ENCODE measurements at places on chromosomes 2 and 18.

DNA sequence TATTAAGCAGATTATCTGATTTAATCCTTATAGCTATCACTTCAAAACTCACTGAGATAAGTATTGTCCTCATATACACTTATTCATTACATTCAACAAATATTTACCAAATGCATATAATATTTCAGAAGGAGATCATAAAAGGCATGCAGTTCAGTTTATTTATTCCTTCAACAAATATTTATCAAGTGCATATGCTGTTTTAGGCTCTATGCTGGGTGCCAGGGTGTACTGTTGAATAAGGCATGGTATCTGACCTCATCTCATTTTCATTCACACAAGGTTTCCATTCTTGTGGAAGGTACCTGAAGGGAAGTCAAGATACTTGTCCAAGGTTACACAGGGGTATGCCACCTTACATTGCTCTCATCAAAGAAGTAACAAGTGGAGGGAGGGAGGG lies 213.0 kb downstream of the INSIG2 start:
- no peak for DNase-seq

- DNase-seq = no peak
Observed at GRCh38 chr2:42057159-42057901, 9.5 kb downstream of the PKDCC start.

DNA sequence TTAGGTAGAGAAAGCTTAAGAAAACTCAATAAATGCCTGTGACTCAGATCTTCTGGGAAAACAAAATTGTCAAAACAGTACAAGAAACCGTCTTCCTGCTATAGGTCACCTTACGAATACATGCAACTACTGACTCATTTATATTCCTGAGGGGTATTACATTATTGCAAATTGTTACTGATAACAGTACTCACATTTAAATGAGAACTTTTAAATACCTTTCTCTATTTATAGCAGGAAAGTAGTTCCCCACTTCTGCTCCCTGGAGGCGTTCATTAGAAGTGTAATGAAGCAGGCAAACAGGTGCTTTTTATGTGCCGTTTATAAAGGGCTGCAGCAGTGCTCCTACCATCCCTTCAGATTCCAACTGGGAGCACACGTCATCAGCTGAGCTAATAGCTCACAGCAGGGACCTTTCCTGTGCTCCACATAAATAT lies 65.1 kb upstream of the RPRM start:
- DNase-seq = no peak

DNA sequence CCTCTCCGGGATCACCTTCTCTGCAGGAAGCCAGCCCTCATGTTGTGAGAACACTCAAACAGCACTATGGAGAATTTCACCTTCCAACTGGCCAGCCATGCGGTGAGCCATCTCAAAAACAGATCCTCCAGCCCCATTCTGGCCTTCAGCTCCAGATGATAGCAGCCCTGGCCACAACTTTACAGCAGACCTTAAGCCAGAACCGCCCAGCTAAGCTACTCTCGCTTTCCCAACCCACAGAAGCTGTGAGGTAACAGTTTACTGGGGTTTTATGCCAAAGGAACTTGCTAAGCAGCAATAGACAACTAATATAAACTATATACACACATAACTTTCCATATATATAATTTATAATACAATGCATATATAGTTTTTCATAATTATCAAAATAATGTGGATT lies 11.6 kb upstream of the PTPN4 start:
- no peak for DNase-seq

All from fibroblast of skin of abdomen (primary cell).